Osteocyte (in vitro differentiated cells): ENCODE measurements at places on chromosomes 3 and 15. TPM values are rescaled to one million over a fixed set of nuclear protein-coding genes. Genes with fewer than 3 reads are reported as not detected.

The APPL1 gene
- 36.2 and 38.9 TPM in 2 replicates for total RNA-seq

The PLCH1 gene
- not detected in 2 replicates for total RNA-seq

The GABRA5 gene
- total RNA-seq = not detected in 2 replicates

The TRH gene
- total RNA-seq = not detected in 2 replicates

The LRCH3 gene
- total RNA-seq = 70.2 and 73.1 TPM in 2 replicates

The WDR49 gene
- 0.31 TPM in 1 of 2 replicates, not detected in the other for total RNA-seq

The DLEC1 gene
- 0.24 and 0.62 TPM in 2 replicates for total RNA-seq
